ENCODE measurements at places on chromosomes 7 and 10.
A peak's percentile ranks its signal among the peaks of the same experiment; 100 is the strongest.

DNA sequence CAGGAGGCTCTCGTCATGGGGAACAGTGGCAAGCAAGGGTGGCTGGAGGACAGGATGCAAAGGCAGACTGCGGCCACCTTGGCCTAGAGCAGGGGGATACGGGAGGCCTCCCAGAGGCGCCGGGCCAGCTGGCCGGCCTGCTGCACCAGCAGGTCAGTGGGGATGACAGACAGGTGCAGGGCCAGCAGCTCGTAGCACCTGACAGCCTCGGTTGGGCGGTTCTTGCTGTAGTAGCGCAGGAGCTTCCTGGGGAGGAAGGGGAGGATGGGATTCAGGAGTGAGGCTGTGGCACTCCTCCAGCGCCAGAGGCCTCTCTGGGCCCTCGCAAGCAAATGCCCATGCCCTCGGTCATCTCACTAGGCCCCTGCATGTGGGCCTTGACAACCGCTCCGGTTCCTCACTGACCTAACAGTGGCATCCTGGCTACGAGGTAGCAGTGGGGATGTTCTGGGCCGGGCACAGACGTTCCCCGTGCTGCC, 2.5 kb upstream of the PYROXD2 start:
- DNase-seq, result no peak

DNA sequence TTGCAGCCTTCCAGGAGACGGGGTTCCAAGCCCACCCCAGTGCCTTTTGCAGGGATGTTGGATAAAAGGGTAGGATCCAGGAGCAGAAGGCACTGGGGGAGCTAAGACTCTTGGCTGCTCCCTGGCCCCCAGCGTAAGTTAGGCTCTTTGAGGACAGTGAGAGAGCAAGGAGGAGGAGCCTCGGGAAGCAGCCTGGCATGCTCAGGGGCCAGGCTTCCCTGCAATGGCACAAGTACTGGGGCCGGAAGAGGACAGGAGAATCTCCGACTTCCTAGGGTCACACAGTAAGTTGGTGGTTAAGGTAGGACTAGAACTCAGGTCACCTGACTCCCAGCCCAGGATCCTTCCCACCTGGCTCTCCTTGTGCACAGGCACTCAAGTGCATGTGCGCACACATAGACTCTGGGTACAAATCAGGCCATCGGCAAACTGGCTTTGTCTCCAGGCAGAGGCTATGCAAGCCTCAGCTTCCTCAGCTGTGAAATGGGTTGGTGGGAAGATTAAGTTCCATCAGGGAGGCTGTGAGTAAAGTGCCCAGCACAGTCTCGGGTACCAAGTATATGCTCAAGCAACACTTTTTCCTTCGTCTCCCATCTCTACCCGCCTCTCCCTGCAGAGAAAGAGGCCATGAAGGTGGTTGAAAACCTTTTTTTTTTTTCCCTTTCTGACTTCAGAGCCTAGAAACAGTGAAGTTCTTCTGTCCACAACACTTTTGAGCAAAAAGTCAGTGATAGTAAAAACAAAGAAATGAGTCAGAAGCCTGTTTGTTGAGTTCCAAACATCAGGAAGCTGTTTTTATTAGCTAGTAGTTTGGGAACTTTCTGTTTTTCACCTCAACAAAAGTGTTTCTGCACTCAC, 79.1 kb downstream of the NEURL1 start:
- DNase-seq, result no peak

- no peak for DNase-seq
Measured at GRCh38 chr7:47551668-47552440, 30.1 kb downstream of the TNS3 start.

DNA sequence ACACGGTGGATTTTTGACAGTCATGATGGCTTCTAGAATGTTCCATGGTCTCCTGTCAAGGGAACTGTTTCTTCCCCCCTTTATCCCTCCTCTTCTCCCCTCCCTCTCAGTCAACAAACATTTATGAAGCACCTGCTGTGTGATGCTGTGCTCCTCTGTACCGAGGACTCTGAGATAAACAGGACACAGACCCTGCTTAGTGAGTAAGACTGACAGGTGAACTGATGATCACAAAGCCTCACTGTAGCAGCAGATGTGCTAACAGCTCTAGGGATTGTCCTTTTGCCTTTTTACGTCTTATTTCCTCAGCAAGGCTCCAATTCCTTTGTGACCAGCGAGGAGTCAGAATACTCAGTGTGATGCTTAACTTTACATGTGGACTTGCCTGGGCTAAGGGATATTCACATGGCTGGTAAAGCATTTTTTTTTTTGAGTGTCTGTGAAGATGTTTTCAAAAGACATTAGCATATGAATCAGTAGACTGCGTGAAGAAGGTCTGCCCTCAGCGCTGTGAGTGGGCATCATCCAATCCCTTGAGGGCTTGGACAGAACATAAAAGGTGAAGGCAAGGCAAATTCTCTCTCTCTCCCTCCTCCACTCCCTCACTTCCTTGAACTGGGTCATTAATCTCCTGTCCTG, 170.1 kb downstream of the ADRA2A start:
- DNase-seq, result no peak

- DNase-seq, result no peak
Measured at GRCh38 chr10:42929236-42929635, 146.6 kb downstream of the BMS1 start.

DNA sequence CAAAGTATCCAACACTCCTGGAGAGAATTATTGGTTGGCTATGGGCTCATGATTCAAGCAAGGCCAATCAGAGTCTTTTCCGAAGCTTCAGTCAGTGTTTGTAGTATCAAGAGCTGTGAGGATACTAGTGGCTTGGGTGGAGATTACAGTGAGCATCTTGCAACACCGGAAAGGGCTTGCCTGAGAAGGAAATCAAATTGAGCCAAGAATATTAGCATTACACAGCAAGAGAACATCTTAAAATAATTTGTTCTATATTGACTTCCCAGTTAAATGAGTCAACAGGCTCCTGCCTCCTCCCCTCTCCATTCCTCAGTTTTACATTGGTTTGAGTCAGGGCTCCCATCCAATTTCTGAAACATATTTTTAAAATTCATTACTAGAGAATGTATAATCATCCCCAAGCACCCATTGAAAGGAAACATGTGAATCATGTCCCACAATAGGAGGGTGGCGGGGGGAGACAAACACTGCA, 127.4 kb downstream of the ELAPOR2 start:
- DNase-seq, result no peak

DNA sequence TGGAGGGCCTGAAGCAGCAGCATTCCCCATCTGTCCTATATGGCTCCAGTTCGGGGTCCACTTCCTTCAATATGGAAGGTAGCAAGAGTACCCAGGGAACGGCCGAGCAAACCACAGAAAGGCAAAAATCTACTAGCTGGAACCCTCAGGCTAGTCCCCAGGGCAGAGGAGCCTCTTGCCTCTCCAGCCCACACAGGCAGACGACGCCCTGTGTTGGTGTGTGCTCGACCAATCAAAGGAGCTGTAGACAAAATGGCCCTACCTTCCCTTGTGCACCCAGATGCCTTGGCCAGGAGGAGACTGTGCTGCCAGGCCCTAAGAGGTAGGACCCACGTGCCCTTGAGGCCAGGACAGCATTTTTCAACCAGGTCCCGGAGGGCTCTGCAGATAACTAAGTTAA, 91.5 kb downstream of the FAM53B start:
- no peak for DNase-seq

DNA sequence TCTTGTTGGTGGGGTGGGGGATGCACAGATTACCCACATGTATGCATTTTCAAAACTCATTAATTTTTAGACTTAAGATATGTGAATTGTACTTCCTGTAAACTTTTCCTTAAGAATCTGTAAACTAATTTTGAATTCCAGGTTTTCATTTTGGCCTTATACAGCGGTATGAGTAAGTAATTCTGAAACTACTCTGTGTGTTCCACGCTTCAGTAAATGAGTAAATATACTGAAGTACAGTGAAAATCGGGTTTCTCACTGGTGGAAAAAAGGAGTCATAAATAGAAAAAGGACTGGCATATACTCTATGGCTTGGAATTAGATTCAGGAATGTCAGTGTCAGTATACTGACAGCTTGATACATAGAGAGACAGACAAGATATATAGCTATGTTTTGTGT, 72.8 kb downstream of the CTTNBP2 start:
- no peak for DNase-seq

GRCh38 chr7:87330942-87331341, 14.5 kb upstream of the CROT start:
- DNase-seq, result no peak

DNA sequence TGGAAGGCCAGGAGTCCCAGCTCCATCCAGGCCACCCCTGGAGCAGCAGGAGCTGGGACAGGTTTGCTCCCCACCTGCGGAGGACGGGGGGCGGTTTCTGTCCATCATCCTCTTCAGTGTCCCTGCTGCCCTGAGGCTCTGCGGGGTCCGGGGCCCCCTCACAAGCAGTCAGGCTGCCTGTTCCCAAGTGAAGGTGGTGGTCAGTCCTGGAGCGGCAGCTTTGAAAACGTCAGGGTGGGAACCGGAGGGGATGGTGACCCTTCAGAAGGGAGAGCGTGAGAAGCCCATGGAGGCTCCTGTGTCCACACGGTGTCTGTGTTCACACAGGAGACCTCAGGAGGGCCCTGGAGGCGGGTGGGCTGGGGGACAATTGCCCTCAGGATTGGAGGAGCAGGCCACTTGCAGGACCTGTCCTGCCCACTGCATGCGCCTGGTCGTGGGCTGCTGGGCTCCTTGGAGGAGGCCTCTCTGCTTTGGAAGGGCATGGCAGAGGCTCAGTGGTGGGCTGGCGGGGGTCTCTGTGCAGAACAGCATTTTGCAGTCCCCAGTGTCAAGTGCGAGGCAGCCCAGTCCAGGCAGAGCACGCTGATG, 49.3 kb upstream of the INPP5A start:
- DNase-seq, result no peak

GRCh38 chr7:22582863-22583622, 83.1 kb upstream of the STEAP1B start:
- DNase-seq, result no peak

DNA sequence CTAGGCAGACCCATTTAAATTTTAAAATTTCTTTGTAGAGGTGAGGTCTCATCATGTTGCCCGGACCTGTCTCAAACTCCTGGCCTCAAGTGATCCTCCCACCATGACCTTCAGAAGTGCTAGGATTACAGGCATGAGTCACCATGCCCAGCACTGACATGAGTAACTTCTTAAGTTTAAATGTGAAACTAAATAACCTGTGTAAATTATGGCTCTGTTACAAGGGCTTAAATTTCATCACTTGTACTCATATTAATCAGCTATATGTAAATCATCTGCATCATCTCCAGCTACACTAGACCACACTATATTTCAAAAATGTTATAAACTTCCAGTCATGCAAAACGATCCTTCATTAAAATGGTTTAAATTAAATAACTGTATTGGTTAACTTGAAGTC, 56.1 kb downstream of the ATAD1 start:
- no peak for DNase-seq

DNA sequence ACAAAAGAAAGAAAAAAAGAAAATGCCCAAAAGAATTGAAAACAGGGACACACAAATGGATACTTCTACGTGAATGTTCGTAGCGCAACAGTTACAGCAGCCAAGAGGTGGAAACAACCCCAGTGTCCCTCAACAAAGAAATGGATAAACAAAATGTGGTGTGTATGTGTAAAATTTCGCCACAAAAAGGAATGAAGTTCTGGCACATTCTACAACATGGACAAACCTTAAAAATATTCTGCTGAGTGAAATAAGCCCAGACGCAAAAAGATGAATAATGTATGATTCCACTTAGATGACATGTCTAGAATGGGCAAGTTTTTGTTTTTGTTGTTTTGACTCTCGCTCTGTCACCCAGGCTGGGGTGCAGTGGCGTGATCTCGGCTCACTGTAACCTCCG, 10.9 kb downstream of the UCMA start:
- no peak for DNase-seq

- DNase-seq, result no peak
Measured at GRCh38 chr7:11297126-11297625, 323.5 kb downstream of the PHF14 start.

- no peak for DNase-seq
Measured at GRCh38 chr7:5758753-5759335, 22.6 kb downstream of the RNF216 start.

GRCh38 chr10:129055225-129055624, 411.8 kb upstream of the MGMT start:
- DNase-seq, result no peak

- no peak for DNase-seq
Measured at GRCh38 chr10:97714401-97715258, 1.1 kb downstream of the MARVELD1 start.

DNA sequence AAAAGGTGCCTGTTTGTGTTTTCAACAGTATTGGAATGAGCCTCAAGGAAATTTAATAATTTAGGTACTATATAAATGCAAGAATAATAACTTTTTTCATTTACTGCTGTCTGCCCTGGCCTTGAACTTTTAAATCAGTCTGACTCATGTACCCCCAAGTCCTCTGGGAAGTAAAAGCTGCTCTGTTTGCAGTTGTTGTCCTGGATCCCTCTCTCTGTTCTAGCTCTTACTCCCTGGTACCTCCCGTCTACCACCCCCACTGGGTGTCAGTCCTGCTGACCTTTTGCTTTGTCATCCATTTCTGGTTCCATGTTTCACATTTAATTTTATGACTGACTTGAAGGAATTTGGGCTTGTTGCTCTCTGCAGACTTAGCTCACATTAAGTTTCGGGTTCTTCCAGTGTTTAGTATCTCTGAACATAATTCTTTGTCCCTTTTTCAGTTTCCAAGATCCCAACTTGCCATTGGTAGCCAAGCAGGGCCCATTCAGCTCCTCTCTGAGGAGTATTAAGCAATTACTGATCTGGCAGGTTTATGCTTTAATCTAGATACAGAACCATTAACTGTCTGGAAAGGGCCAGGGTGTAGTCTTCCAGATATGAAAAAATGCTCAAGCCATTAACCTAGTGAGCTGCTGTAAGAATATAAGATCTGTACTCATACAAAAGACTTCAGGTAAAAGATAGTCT, 208.7 kb upstream of the FAM3C start:
- peak; percentile 49 for DNase-seq

GRCh38 chr7:23622506-23622925, 25.3 kb downstream of the CCDC126 start:
- no peak for DNase-seq

DNA sequence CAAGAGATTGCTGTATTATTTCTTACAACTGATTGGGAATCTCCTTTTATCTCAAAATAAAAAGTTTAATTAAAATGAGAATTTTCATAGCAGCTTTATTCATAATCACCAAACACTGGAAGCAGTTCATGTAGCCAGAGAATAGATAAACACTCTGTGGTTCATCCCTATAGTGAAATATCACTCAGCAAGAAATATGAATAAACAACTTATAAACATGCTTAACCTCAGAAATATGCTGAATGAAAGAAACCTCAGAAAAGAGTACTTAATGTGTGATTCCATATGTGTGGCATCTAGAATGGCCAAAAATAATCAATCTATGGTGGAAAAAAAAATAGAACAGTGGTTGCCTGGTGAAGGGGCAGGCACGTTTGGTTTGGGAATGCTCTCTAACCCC, 33.3 kb downstream of the MYO1G start:
- DNase-seq, result no peak

Data from brain pericyte (primary cell).